Tibial nerve (tissue), 4 donors: ENCODE measurements at places on chromosomes 6 and 20. TPM values are rescaled to one million over a fixed set of nuclear protein-coding genes. Genes with fewer than 3 reads are reported as not detected.

GRCh38 chr6:2857185-2857579, 15.5 kb upstream of the SERPINB1 start:
- no peaks in the 10 kb centered on the region for H3K27me3 ChIP-seq
- DNase-seq: no peak
- no peaks in the 10 kb centered on the region for H3K36me3 ChIP-seq
- H3K4me3 ChIP-seq: no peak overlapping the region
- peak overlapping the region; percentile 78 for H3K27ac ChIP-seq

DNA sequence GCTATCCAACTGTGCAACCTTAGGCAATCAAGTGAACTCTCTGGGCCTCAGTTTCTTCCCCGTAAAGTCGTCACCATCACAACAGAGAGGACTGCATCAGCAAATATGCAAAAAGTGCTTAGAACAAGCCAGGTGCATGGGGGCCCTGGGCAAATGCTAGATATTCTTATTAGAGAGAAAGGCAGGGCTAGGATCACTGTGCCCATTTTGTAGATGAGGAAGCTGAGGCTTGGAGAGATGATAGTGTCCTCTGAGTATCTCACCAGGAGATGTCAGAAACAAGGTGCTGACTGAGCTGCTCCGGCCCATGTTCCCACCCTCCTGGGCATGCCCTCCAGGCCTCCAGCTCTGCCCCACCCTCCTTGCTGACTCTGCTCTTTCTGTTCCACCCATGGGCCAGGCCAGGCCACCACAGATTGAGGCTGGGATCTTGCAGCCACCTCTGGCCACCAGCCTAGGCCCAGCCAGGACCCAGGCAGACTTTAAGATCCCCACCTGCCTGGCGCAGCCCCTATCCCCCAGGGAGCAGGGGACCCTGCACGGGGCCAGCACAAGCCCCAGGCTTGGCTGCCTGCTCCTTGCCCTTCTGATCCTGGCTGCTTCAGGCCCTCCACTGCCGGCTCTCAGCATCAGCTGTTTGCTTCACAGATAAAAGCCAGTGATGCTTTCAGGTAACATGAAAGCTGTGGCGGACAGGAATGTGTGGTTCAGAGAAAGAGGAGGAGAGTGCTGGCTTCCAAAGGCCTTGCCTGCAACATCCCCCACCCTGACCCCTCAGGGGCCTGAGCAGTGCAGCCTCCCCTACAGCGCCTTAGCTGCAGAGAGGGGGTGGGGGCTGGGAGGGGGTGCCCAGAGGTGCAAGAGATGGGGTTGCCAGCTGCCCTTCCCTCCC, 47.6 kb downstream of the GRM4 start:
- no peaks in the 10 kb centered on the region for H3K27me3 ChIP-seq
- no peak overlapping the region for H3K27ac ChIP-seq
- no peak for DNase-seq
- H3K4me1 ChIP-seq: no peaks in the 10 kb centered on the region
- H3K4me3 ChIP-seq: no peak overlapping the region

- H3K36me3 ChIP-seq: no peaks in the 10 kb centered on the region
- H3K4me1 ChIP-seq: no peaks in the 10 kb centered on the region
- H3K27ac ChIP-seq: no peak overlapping the region
- no peak overlapping the region for H3K4me3 ChIP-seq
- H3K27me3 ChIP-seq: no peaks in the 10 kb centered on the region
- DNase-seq: no peak
Measured at GRCh38 chr6:122388945-122389344, 10.5 kb upstream of the HSF2 start.

DNA sequence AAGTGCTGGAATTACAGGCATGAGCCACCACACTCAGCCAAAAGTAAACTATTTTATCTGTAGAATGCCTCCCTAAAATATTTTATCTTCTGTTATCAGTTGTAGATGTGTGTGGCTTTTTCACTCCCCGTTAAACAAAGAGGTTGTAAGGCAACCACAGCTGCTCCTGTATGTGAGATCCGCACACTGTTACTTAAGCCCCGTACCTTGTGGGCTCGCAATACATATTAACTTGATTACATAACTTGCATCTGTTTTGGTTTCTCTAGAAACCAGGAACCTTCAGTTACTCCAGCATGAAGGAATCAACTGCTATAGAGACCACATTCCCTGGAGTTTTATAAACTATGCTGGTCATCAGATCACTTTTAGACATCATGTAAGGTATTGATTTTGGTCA, 420.1 kb upstream of the SLC35B3 start:
- no peaks in the 10 kb centered on the region for H3K27me3 ChIP-seq
- no peaks in the 10 kb centered on the region for H3K36me3 ChIP-seq
- H3K4me1 ChIP-seq: no peaks in the 10 kb centered on the region

DNA sequence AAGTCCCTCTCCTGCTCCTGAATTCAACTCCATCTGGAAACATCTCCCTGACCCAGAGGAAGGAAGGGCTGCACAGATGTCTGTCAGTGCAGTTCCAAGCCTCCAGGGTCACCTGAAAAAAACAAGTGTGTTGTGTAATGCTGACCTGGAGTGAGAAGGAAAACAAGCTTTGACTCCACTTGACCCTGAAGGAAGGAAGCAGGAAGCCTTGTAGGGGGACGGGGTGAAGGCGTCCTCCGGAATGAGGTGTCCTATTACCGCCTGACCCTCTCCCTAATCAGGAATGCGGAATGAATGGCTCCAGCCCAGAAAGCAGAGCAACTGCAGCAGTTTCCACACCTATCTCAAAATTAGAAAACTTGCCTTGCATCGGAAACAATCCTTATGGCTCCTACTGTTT, 13.9 kb upstream of the ADGRF5 start:
- no peak for DNase-seq
- H3K4me1 ChIP-seq: no peaks in the 10 kb centered on the region
- no peaks in the 10 kb centered on the region for H3K27me3 ChIP-seq
- H3K4me3 ChIP-seq: no peak overlapping the region

GRCh38 chr6:16377470-16377869, 139.1 kb downstream of the GMPR start:
- H3K36me3 ChIP-seq: no peaks in the 10 kb centered on the region
- no peak overlapping the region for H3K4me3 ChIP-seq
- H3K27me3 ChIP-seq: no peaks in the 10 kb centered on the region
- H3K27ac ChIP-seq: no peak overlapping the region
- DNase-seq: no peak
- H3K4me1 ChIP-seq: no peaks in the 10 kb centered on the region

- no peaks in the 10 kb centered on the region for H3K27me3 ChIP-seq
- no peak overlapping the region for H3K27ac ChIP-seq
- no peaks in the 10 kb centered on the region for H3K4me1 ChIP-seq
- no peak for DNase-seq
Measured at GRCh38 chr20:59565768-59566461, 38.4 kb upstream of the PHACTR3 start.

DNA sequence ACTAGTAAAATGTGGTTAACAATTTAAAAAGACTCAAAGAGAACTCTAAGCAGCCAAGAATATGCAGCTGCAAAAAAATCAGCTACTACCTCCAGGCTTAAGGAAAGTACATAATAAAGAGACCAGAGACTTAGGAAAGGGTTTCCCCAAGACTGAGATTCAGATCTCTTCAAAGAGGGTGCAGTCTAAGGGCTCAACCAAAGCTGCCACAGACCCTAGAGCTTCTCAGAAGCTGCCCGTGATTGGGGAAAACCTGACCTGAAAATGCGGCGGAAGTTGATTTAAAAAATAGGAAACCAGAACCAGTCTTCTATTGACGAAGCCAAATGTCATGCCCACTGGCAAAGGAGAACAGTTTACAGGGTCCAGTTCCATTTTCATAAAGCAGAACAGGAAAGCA, 516.8 kb upstream of the MARCKS start:
- no peak for DNase-seq
- H3K4me3 ChIP-seq: no peak overlapping the region
- no peak overlapping the region for H3K27ac ChIP-seq

DNA sequence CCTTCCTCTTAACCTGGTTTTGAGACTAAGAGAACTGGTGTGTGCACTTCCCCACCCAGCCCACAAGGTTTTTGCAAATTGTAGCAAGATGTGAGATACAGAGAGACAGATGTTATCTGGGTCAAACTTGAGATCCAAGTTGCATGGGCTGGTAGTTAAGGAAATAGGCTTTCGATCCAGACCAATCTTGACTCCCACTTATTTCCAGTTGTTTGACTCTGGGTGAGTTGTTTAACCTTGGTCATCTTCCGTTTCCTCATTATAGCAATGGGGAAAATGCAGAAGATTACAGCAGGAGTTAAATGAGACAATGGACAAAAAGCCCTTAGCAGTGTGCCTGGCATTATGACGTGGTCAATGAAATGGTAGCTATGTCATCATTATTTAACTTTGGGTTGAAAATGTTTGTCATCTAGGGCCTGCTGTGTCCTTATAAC, 1.7 kb downstream of the SNX21 start:
- no peak for DNase-seq
- H3K27me3 ChIP-seq: no peaks in the 10 kb centered on the region
- peak overlapping the region; percentile 90 for H3K27ac ChIP-seq
- peak overlapping the region; percentile 67 for H3K4me3 ChIP-seq
- peaks cover 46% of the 10 kb centered on the region for H3K4me1 ChIP-seq

DNA sequence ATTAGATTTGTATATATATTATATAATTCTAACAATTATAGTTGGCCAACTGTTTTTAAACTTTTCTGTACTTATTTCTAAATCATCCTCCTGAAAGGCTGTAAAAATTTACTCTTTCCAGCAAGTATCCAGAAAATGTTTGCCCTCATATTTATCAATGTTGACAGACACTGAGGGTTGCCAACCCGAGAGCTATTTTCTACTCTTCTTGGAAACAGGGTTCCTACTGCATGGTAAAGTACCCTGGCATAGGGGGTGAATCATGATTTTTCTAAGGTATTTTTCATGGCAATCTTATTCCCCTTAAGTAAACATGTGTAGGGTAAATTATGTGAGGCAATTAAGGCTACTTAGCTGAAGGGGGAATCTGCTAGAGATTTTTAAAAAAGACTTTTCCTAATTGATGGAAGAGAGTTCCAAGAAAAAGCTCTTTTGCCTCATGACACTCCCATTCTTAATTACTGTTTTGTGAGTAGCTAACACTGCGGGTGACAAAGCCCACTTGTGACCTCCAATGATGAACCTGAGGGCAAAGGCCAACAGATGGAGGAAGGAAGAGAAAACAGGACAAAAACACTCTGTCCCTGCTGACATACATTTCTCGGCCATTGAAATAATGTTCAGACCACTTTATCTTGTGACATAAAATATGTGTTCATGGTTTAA, 37.9 kb downstream of the GPX5 start:
- DNase-seq: no peak
- H3K27ac ChIP-seq: no peak overlapping the region
- H3K36me3 ChIP-seq: no peaks in the 10 kb centered on the region
- H3K4me1 ChIP-seq: no peaks in the 10 kb centered on the region

DNA sequence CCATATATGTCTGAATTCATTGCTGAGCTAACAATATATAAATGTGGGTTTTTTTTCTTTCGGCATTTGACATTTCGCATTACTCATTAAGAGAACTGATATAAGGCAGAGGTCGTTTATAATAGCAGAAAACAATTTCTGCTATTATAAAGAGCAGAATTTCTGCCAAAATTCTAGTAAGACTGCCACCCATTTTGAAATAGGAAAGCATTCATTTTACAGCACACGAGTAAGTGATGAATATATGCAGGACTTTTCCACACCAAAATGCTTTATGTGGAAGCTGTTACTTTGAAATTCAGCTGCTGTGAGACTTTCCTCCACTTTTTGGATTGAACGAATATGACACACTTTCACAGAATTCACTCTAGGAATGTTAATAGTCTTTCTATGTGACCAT, 610.9 kb upstream of the MAN1A1 start:
- no peaks in the 10 kb centered on the region for H3K4me1 ChIP-seq
- no peak overlapping the region for H3K27ac ChIP-seq
- no peaks in the 10 kb centered on the region for H3K36me3 ChIP-seq
- DNase-seq: no peak
- H3K4me3 ChIP-seq: no peak overlapping the region
- H3K27me3 ChIP-seq: no peaks in the 10 kb centered on the region

DNA sequence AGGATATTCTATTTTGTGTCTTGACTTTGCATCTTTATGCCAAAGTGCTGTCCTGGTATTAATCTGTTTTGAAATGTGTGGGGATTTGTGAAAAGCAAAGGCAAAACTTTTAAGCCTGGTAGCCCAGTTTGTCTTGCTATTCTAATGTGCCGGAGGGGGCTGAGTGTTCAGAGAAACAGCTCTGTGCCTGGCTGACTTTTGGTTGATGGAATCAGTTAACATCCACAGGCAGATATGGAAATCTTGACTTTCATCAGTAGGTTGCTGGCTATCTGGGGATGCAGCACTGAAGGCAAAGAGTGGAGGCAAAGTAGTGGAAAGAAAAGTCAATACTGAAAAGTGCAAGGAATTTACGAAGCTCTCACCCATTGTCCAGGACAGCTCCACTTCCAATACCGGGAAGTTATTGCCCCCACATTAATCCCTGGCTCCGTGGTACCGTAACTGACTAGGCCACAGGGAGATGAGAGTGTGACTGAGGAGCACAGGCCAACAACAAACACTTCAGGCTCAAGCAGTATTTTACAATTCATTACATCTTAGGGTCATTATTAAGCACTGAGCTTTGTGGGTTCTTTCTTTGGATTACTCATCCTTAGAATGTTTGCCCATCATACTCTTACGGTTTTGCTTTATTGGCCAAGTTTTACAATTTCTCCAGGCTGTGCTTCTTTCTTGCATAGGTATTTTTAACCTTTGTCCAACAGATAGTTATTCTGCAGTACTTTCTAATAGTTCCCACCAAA, 164.6 kb downstream of the MTFR2 start:
- no peaks in the 10 kb centered on the region for H3K4me1 ChIP-seq
- no peaks in the 10 kb centered on the region for H3K36me3 ChIP-seq
- no peak for DNase-seq
- H3K27ac ChIP-seq: no peak overlapping the region

GRCh38 chr20:15395457-15395856, 1058.0 kb upstream of the FLRT3 start:
- DNase-seq: no peak
- no peaks in the 10 kb centered on the region for H3K4me1 ChIP-seq
- H3K27me3 ChIP-seq: no peaks in the 10 kb centered on the region
- no peak overlapping the region for H3K27ac ChIP-seq

GRCh38 chr20:38143238-38143645, 21.8 kb downstream of the TGM2 start:
- no peaks in the 10 kb centered on the region for H3K27me3 ChIP-seq
- H3K4me3 ChIP-seq: no peak overlapping the region
- no peak for DNase-seq
- H3K4me1 ChIP-seq: peaks cover 27% of the 10 kb centered on the region

DNA sequence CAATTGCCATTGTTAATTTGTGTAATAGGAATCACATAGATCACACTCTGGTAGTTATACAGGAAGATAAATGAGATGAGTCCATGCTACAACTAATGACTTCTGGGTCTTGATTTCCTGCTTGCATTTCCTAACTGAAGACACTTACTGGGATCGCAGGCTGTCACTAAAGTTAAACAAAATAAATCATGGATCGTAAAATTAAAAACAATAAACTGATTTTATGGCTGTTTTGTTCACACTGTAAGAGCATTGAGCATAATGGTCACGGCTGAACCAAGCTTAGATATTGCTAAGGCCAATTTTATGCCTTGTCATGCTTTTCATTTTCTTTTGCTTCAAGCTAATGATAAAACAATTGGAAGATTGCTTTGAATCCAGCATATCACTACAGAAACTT, 332.5 kb upstream of the CITED2 start:
- H3K36me3 ChIP-seq: no peaks in the 10 kb centered on the region
- H3K27me3 ChIP-seq: no peaks in the 10 kb centered on the region
- H3K4me3 ChIP-seq: no peak overlapping the region
- no peak for DNase-seq

RCAN2 gene
- total RNA-seq: 15.7 TPM

SNAP25 gene
- 0.22 TPM for total RNA-seq

NOL7 gene
- 187 TPM for total RNA-seq

KCNB1 gene
- 3.9 TPM for total RNA-seq

BTN1A1 gene
- total RNA-seq: not detected
